Putamen (tissue), 1 donor: ENCODE measurements at places on chromosomes 2 and 18.

GRCh38 chr2:230520875-230521155, 104.8 kb downstream of the SP100 start:
- no peak for DNase-seq

DNA sequence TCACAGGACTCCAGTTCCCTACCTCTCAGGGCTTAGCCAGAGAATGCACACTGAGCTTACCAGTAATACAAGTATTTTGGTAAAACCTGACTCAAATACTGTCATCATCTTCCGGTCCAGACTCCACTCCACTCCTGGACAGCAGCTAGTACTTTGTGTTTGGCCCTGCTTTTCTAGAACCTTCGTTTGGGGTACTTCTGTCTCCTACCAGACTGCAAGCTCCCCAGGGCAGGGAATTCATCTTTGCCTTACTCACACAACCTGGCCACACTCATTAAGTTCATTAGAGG, 108.9 kb upstream of the CDC42EP3 start:
- no peak for DNase-seq

- no peak for DNase-seq
These were observed 982.6 kb downstream of the BCL11A start for GRCh38 chr2:59570818-59571217.

DNA sequence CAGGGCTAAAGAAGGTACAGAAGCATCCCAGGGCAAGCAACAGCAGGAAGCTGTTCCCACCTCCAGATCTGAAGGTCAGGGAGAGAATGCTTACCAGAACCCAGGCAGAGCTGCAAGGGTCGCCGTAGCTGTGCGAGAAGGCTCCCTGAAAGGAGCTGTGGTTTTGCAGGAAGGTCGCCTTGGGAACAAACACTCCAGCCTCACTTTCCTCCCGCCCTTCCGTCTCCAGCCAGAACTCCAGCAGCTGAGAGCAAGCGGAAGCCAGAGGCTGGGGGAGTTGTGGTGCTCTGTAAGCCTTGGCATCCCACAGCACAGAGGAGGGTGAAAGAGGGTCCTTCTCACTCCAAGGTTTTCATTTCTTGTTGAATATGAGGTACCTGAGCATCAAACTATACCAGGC, 18.3 kb upstream of the ICOS start:
- no peak for DNase-seq

- no peak for DNase-seq
These were observed 263.1 kb downstream of the ARHGAP15 start for GRCh38 chr2:143392358-143392757.

- DNase-seq = no peak
These were observed 313.0 kb upstream of the MYT1L start for GRCh38 chr2:2644040-2644439.

DNA sequence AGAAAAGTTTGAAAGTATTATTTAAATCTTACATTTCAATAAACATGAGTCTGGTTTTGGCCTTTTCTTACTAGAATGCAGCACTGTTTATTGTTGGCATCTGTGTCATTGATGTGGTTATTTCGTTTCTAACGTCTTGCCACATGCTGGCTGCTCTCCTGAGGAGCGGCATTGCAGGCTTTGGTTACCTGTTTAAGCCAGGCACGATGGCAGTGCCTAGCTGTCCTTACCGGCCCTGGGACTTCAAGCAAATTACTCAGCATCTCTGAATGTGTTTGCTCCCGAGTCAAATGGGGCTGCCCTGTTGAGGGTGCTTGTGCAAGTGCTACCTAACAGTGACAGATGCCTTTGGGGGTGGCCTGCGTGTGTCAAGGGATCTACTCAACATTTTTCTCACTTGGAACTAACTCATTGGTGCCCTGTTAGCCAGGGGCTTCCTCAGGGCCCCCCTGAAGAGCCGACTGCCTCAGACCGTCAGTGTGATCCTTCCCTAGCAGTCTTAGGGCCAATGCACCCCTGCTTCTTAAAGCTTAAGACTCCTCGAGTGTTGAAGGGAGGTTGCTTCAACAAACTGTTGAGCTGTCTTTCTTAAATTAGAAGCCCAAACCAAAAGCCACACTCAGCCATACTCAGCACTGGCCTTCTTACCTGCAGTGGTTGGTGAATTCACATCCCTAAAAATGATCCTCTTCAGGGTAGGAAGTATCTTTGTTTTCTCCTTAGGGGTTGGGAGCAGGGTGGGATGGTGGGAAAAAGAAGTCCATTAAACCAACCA, 151.5 kb downstream of the NCK2 start:
- no peak for DNase-seq

DNA sequence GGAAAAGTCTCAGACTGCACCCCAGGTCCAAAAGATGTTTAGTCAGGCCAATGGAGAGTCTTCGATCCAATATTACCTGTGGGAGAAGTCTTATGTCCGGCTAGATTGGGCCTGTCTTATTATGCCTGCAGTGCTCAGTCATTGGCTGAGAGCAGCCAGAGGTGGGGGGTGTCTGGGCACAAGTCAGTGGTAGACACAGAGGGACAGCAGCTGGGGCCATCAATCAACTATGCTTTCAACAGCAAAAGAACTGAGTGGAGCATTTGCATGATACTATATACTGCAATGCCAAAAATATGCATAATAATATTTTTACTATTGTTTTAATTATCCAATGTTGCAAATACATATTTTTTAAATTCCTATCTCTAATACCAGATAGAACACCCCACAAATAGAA, 298.6 kb upstream of the CDH20 start:
- no peak for DNase-seq

DNA sequence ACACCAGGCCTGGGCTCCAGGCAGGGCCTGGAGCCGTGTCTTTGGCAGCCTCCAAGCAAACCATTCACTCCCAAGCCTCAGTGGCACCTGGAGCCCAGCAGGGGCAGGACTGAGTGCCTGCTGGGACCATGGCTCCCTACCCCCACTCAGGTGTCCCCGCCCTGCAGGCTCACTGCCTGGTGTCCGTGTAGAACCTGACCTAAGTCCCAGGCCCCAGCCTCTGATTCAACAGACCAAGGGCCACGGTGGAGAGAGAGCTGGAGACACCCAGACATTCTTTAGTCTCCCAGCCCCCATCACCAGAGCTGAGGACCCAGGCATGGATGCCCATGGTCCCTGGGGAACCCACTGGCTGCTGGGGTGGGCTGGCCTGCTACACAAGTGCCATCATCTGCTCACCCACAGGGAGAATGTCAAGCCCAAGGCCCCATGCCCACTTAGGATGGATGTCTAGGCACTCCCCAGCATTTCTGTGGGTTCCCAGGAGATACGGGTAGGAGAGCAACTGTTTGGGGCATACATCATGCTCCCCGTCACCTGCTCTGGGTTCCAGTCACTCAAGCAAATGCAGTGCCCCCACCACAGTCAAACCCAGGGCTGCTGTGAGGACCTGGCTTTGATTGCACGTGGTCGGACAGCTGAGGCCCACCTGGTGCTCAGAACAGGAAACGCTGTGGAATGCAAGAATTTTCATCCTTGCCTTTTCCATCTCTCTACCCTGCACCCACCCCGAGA, 42.9 kb upstream of the ATG16L1 start:
- DNase-seq = no peak

DNA sequence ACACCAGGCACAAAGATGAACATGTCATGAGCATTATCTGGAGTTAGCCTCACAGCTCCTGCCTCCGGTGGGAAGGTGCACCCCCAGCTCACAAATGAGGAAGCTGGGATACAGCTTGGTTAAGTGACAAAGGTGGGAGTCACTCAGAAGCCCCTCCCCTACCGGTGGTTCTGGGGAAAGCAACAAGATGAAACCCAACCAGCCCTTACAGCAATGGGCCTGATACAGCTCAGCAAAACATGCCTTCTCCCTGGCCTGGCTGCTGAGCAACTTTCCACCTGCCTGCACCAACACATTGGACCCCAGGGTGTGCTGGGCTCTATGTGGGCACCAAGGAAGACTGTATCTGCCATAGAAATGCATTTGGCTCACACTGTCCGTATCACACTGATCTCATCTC, 113.2 kb downstream of the GYPC start:
- no peak for DNase-seq

- no peak for DNase-seq
These were observed 76.3 kb upstream of the WDSUB1 start for GRCh38 chr2:159362816-159363251.
